ENCODE measurements at places on chromosomes 7 and 10.

DNA sequence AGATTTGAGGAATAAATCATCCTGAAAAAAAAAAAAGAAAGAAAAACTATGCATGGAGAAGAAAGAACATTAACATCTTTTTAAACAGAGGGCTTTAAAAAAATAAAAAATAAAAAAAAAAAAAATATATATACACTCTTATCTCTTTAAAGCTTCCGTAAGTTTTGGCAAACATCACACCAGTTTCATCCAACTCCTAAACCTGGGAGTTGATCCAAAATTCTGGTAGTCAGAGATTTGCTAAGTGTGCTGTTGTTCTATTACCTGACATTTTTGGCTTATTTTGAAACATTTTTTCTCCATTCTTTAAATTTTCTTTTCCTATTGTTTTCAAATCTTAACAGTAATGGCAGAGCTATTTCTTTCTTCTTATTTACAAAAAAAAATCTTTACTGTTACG lies 273.1 kb downstream of the AGMO start:
- no peak for DNase-seq

DNA sequence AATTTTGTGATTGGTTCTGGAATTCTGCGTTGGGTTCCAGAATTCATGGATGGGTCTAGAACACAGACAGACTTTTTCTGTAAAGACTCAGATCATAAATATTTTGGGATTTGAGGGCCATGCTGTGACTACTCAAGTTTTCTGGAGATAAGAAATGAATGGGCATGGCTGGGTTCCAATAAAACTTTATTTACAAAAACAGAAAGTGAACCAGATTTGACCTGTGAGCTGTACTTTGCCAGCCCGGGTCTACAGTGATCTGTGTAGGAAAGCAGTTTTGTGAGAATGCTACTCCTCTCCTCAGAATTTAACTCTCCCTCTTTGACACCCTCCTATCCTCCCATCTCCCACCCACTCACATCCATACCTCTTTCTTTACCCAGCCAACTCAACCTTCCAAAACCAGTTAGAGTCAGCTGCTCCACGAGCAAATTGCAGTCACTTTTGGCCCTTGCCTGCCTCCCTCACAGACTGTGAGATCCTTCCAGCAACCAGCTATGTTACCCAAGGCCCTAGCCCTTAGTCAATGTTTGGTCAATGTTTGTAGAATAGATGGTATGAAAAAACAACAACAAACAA lies 312.8 kb upstream of the ZMIZ1 start:
- DNase-seq = no peak

- peak; percentile 36 for DNase-seq
These were observed 12.5 kb upstream of the COL13A1 start for GRCh38 chr10:69789164-69789576.

GRCh38 chr7:28296571-28297483 lies 115.5 kb upstream of the CREB5 start:
- peak; percentile 41 for DNase-seq

DNA sequence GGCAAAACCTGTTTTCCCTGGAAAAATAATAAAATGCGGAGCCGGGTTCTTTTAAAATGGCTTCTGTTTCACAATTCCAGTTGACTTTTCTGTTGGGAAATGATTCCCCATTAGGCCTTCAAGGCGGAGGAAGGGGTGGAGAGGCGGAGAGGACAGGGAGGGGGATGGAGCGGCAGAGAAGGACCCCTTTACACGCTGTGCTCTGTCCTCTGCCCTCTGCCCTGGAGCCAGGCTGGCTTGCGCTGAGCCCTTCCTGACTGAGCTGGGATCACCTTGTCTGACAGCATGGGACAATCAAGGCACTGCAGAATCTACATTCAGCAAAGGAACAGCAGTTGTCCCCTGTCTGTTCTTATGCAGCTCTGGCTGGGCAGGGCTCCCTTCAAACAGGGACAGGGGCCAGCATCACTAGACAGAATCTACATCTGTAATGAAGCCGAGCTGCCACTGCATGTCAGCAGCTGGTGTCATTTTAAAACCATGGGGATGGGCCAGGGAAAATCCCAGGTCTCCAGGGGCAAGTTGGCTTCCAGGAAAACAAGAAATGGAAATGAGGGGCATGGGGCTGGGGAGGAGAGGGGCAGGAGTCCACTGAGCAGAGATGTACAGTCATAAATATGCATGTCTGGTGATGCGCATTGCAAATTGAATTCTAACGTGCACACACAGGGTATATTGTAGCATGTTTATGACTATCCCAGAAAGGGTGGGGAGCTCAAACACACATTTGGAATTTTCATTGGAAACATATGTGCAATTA lies 120.0 kb downstream of the MKX start:
- peak; percentile 46 for DNase-seq

DNA sequence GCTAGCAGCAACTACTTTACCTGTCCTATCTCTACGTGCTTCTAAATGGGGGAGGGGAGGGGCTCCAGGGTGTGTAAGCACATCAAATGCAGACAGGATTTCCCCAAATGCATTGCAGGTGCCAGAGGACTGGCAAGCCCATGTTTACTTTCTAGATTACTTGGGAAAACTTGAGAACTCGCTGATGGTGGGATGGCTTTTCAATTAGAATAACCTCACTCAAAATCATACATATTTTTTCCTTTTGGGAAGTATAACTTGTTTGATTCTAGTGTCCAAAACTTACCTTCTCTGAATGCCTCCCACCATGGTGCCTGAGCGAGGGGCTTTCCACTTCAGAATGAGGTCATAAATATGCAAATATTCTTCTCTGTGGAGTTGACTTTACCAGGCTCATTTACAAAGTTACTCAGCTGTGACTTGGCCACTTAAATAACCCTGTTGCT lies 191.3 kb upstream of the RHOBTB1 start:
- no peak for DNase-seq
